Stimulated activated CD8-positive, alpha-beta memory T cell treated with anti-CD3 and anti-CD28 coated beads, Interleukin-4, amount 100 ng/mL, for 1 hour (primary cell): ENCODE measurements at places on chromosomes 7 and 10.

DNA sequence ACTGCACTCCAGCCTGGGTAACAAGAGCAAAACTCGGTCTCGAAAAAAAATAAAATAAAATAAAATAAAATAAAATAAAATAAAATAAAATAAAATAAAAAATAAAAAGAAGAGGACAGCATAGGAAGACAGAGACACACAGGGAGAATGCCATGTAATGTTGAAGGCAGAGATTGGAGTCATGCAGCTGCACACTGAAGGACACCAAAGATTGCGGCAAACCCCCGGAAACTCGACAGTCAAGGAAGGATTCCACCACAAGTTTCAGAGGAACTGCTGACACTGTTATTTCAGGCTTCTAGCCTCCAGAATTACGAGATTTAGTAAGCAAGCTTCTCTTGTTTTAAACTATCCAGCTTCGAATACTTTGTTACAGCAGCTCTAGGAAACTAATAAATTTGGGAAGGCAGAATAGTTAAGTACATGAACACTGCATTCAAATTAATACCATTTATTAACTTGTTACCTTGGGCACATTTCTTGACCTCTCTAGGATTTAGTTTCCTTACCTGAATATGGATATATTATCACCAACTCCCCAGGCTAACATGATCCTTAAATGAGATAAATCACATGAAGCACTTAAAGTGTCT, 9.5 kb downstream of the CPED1 start:
- no peak for DNase-seq

- DNase-seq: no peak
Measured at GRCh38 chr7:55223023-55223422, 142.1 kb upstream of the LANCL2 start.

- no peak for DNase-seq
Measured at GRCh38 chr7:87029078-87029477, 30.4 kb downstream of the ELAPOR2 start.

- DNase-seq: no peak
Measured at GRCh38 chr7:44403775-44404174, 78.4 kb upstream of the CAMK2B start.

GRCh38 chr10:70563230-70563629, 39.3 kb downstream of the PRF1 start:
- DNase-seq: no peak

- DNase-seq: no peak
Measured at GRCh38 chr7:46034056-46034768, 113.1 kb upstream of the IGFBP3 start.

DNA sequence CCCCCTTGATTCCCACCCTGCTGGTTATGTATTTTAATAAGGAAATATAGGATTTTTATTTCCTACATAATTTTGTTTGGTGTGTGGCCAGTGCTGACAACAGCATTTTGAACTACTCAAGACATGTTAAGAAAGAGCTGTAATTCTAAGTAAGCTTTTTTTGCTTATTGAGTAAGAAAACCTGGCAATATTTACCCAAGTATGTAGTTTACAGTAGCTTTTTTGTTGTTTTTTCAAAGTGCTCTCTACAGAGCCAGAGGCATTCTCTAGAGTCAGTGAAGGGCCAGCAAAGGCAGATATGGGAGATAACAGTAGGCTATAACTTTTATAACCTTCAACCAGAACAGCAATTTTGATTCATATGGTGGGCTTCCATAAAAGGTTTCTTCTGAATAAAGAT, 63.2 kb upstream of the TMEM168 start:
- DNase-seq: no peak

DNA sequence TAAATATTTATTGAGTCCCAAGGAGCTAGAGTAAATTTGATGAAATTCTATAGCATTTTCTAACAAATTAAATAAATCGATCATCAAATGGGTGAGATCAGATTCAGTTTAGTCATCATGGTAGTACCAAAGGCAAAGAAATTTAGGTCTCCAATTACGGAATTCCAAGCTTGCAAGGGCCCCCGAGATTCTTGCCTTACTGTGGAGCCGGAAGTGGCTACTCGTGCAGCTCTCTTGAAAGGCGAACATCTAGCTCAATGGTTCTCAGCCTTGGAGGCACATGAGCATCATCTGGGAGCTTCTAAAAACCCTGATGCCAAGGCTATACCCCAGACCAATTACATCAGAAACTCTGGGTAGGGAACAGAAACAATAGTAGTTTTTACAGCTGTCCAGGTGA, 117.9 kb upstream of the PRR15 start:
- DNase-seq: no peak

DNA sequence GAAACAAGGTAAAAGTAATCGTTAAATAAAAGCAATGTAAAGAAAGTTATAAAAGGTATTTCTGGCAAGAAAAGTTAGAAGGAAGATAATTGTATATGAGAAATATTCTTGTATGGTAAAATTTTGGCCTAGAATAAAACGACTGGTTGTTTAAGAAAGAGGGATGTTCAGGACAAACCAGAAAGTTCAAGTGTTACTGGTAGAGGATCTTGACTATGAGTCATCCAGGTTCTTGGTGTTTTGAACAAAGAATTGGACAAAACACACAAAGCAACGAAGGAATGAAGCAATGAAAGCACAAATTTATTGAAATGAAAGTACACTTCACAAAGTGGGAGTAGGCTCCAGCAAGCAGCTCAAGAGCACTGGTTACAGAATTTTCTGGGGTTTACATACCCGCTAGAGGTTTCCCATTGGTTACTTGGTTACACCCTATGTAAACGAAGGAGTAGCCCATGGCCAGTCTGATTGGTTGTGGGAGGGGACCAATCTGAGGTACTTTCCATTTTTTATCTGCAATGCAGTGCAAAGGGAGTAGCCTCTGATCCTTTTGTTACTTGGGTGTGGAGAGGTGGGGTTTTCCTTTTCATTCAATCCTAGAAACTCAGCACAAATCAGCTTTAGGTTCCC, 22.4 kb upstream of the GARS1 start:
- DNase-seq: no peak

GRCh38 chr10:93406364-93407145, 75.6 kb downstream of the MYOF start:
- DNase-seq: no peak

- DNase-seq: no peak
Measured at GRCh38 chr10:69213591-69214311, 6.4 kb upstream of the HKDC1 start.

GRCh38 chr10:88826388-88826787, 23.9 kb downstream of the LIPM start:
- DNase-seq: no peak

- DNase-seq: no peak
Measured at GRCh38 chr10:89252225-89252585, 630 bp upstream of the LIPA start.

DNA sequence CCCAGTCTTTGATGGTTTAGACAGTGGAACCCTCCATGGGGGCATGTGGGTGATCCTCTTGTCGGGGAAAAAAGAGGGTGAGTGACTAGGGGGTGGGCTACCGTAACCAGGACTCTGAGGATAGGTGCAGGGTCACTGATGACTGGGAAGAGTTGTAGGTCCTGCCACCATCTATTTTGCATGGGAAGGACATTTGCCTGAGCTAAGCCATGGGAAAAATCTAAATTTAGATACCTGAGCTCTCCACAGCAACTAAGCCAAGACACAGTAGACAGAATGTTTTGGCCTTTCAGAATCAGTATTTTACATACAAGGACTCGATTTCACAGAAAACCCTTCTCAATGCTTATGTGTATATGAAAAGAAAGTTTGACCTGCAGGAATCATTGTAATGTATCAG, 52.7 kb downstream of the KIAA1217 start:
- DNase-seq: no peak

GRCh38 chr7:55250313-55250712, 114.8 kb upstream of the LANCL2 start:
- DNase-seq: no peak

GRCh38 chr10:112792487-112793201, 157.4 kb upstream of the TCF7L2 start:
- DNase-seq: no peak

- no peak for DNase-seq
Measured at GRCh38 chr10:86785968-86786367, 29.5 kb downstream of the BMPR1A start.

DNA sequence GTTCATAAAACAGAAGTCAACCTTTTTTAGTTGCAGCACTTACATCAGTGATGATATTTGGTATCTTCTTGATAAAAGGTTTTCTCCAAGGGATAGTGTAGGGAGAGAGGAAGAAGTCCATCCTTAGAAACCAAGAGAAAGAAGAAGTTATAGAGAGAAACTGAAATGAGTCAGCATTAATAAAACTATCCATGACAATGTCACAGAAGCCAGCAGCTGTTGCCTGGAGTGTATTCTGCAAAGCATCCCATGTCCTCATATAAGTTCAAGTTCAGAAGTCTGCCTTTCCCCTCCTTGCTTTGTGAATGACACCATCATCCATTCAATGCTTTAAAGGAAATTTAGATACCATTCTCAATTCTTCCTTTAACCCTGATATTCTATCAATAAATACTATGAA, 14.4 kb upstream of the COL1A2 start:
- no peak for DNase-seq

DNA sequence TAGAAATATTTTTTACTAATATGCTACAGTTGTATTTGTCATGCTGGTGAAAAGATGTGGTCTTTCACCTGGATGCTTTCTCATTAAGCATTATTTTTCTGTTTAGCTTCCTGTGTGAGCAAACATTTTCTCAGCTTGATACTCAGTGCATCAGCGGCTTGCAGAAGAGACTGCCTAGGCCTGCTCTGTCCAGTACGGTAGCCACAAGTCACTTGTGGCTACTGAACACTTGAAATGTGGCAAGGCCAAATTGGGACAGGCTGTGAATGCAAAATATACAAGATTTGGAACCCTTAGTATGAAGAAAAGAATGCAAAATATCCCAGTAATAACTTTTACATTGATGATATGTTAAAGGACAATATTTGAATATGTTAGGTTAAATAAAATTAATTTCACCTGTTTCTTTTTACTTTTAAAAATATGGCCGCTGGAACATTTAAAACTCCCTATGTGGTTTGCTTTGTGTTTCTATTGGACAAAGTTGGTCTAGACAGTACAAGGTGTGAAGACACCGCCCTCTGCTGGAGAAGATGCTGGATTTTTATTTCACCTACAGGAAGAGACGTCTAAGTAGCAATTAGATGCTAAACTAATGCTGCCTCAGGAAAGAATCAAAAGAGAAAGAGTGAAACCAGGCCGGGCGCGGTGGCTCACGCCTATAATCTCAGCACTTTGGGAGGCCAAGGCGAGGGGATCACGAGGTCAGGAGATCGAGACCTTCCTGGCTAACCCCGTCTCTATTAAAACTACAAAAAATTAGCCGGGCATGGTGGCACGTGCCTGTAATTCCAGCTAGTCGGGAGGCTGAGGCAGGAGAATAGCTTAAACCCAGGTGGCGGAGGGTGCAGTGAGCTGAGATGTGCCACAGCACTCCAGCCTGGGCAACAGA, 5.3 kb downstream of the SRGN start:
- DNase-seq: peak; percentile 56

DNA sequence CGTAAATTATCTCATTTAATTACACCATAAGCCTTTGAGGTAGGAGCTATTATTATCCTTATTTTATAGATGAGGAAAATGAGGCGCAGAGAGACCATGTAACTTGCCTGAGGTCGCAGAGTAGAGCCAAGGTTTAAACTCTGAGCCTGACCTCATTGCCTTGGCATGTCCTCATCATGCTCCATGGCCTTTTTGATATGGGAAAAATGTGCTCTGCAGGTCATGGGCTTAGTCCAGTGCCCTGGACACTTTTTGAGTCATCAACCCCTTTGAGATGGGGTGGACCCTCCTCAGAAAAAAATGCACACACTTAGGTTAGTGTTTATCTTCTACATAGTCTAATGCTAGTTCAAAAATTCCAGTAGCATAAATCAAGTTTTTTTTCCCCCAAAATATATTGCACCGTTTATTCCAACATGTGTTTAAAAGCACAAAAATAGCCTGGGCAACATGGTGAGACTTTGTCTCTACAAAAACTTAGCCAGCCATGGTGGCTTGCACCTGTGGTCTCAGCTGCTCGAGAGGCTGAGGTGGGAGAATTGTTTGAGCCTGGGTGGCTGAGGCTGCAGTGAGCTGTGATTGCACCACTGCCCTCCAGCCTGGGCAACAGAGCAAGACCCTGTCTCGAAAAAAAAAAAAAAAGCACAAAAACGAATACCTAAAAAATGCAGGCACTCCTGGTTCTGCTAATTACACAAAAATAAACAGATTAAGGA, 28.6 kb upstream of the TMEM178B start:
- DNase-seq: no peak

GRCh38 chr7:52260046-52260665, 775.3 kb upstream of the POM121L12 start:
- no peak for DNase-seq

- DNase-seq: no peak
Measured at GRCh38 chr7:153930696-153931095, 121.5 kb upstream of the DPP6 start.

DNA sequence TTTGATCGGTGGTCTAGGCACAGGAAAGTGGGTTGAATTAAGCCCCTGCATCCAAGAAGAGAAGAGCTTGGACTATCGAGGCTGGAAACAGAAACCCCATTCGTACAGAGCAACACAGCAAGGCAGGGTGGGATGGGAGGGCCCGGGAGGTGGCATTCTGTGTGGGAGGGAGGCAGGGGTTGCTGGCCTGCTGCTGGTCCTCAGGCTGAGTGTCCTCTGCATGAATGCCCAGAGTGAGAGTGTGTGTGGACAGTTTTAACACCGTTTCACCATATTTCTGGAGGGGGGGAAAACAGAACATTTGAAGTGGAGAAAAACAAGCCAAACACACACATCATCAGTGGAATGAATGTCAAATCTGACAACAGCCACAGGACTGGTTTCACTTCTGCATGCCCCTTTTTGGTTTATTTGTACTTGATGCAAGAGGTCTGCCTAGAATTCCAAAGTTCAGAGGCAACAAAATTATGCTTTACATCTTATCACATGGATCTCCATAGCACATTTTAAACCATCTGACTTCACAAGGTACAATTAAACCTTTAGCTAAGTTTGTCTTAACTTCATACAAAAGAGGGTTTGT, 11.1 kb upstream of the ENO4 start:
- DNase-seq: no peak

- DNase-seq: no peak
Measured at GRCh38 chr10:70807556-70807955, 8.2 kb upstream of the SGPL1 start.
